Psoas muscle (tissue), 8 donors: ENCODE measurements at places on chromosomes 7 and 10.
A peak's percentile ranks its signal among the peaks of the same experiment; 100 is the strongest.

- DNase-seq, result no peak
Measured at GRCh38 chr10:78672918-78673317, 395.8 kb upstream of the ZMIZ1 start.

- no peak for DNase-seq
Measured at GRCh38 chr10:112159469-112159868, 24.1 kb downstream of the GPAM start.

GRCh38 chr7:26723129-26723528, 141.3 kb downstream of the SKAP2 start:
- no peak for DNase-seq

DNA sequence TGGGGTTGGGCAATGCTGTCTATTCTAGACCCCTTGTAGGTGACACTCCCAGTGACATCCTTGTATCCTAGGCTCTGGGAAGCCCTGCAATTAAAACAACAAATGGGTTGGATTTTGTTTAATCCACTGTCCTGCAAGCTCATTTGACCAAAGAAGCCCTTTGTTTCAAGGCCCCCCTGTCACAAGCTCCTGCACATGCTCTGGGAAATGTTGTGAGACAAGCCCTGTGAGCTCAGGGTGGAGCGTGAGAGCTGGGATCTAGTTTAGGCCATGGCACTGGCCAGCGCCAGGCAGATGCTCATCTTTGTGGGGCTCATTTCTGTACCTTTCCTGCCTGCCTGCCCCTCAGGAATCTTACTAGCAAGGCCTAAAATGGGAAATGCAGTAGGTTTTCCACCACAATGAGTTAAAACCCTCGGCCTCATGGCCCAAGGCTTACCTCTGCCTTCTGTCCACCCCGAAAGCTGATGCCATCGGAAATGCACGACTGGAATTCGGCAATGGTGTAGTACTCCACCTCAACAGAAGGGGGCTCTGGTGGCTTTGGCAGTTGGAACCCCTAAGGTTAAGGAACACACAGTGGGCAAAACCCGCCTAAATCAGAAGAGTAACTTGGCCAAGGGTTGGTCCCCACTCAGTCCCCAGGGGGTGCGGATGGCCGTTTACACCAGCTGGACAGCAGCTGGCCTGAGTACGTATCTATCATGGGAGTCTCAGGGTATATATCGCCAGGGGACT, 112.0 kb downstream of the NEURL1 start:
- peak; percentile 55 for DNase-seq

DNA sequence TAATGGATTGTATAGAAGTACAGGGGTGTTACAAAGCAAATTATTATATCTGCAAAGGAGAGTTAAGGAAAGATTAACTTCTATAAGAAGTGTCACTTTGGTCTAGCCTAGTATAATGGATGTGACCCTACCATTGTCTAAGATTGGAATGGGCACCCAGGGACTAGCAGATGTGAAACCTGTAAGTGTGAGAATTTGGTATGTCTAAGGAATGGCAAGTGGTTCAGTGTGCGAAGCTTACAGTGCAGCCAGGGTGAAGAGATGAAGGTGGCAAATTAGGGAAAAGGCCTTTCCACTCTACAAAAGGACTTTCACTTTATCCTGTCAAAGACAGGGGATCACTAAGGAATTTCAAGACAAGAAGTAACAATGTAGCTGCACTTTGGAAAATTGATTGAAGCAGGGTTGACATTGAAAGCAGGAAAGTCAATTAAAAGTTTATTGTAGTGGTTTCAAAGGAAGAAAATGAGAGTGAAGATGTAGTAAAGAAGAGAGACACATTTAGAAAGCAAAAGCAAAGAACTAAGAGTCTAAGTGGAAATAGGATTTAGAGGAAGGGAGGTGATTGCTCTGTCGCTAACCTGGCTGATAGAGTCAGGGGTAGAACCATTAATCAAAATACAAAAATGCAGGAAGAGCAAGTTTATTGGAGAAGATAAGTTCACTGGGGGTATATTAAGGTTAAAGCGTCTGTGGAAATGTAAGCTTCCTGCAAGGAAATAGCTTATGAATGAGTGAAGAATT, 47.4 kb downstream of the KCND2 start:
- no peak for DNase-seq

DNA sequence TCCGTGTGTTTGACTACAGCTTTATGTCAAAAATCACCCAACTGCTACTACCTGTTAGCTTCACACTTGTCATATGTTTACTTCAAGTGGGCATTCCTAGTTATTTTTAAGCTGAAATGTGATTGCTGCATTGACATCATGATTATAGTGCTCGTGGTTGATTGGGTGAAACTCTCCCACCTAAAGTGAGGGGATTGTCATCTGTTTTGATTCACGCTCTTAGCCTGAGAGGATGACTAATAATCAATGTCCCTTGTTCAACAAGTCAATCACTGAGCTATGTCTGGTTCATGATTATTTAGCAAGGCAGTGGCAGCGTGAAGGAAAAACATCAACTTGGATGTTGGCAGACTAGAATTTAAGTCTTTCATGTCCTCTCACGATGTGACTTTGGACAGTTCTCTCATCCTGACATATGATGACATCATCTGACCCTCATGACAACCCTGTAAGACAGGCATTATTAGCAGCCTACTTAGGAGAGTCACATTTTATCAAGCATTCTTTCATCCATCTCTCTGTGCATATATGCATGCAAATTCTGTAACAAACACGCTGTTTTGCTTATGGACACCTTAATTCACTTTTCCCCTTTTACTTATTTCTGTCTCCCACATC, 352.6 kb upstream of the ZMIZ1 start:
- no peak for DNase-seq

DNA sequence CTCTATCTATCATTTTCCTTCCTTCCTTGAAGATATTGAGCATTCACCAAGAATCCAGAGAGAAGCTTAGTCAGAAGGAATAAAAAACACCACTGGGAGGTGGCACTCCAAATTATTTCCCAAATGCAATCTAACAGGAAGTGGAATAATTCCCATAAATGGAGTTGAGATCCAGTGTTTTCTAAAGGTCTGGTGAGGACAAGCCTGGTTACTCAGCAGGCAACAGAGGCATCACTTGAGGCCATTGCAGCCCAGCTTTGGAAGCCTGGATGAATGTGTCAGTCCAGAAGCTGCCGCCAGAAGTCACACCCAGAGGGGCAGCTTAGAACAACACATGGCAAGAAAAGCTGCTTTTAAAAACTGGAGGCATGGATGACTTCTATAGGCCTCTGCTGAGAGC, 288.9 kb upstream of the KLF6 start:
- DNase-seq, result peak; percentile 61

GRCh38 chr10:70815504-70816219, at the start of gene SGPL1:
SGPL1 (plus strand) TSS chr10:70815948; CDS start chr10:70816854, 906 bp downstream.
- peak; percentile 90 for DNase-seq

- DNase-seq, result no peak
Measured at GRCh38 chr7:25949736-25950487, 202.1 kb upstream of the NFE2L3 start.

DNA sequence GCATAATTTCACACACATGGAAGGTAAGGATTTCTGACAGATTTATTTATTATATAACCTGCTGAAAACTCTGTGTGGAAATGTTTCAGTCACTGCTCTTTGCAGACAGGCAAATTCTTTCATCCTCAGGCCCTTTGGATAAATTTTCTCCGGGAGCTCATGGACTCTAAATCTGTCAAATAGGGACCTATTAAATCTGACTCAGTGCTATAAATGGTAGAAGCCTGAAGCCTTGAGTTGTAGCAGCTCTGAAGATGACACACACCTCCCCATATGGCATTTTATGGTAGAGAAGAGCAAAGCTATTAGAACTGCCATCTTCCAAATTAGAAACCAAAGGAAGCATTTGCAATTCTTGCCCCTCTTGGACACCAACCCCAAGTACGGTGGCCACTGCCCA, 808.7 kb downstream of the XPNPEP1 start:
- DNase-seq, result no peak

DNA sequence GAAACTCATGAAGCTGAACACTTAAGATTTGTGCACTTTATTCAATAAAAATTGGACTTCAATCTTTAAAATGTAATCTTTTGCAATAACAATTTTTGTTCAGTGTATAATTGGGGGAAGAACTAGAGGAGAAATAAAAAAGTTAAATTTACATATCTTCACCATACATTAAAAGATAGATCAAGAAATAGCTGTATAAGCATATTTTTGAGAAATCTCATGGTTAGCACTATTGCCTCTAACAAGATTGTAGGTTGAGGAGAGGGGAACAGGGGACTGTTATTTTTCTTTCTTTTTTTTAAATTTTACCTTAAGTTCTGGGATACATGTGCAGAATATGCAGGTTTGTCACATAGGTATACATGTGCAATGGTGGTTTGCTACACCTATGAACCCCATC, 5.3 kb downstream of the AMPH start:
- no peak for DNase-seq

DNA sequence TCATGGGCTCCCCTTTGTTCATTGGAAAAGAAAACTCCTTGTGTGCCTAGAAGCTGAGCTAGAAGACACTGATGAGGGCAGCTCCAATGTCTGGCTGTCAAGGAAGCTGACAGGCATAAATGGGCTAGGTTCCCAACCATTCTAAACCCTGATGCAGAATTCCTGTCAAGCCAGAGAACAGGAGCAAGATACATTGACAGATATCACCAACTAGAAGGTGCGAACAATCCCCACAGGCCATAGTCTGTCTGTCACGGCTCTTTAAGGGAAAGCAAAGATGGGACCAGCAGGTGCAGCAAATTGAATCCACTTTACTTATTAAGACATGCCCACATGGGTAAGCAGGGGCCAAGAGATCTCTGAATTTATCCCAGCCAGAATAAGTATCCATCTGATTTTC, 617.9 kb upstream of the POT1 start:
- DNase-seq, result no peak

DNA sequence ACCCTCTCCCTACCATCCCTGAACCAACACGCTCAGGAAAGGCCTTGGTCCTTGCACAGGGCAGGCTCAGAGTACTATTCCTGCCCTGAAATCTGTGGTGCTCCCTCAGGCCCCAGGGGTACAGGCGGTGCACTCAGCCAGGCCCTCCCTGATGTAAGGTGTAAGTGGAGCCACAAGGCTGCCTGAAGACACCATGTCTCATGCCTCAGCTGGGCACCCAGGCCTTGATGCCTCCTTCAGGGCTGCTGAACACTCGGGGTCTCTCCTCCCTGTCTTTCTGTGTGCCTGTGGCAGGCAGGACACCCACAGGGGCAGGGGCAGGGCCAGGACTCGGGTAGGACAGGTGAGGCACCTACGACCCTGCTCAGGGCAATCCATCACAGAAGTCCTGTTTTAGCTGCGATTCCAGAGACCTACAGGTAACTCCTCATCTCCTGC, 22.9 kb upstream of the ANTXRL start:
- no peak for DNase-seq

- DNase-seq, result no peak
Measured at GRCh38 chr7:27394871-27395270, 152.3 kb downstream of the EVX1 start.

DNA sequence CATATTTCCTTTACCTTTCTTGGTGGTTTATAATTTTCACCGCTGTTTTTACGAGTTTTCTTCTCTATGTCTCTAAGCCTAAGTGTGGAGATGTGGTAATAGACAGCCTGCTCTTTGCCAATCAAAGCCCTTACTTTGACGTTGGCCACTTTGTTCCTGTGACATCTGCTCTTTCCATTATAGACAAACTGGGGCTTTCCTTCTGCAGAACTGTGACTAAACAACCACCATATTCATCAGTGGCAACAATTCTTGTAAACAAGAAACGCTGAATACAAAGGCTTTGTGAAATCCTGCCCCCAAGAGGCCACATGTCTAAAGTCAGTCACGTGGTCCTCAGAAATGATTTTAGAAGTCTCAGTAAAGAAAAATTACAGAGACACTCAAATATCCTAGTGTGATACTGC, 59.6 kb upstream of the CAPZA2 start:
- no peak for DNase-seq

DNA sequence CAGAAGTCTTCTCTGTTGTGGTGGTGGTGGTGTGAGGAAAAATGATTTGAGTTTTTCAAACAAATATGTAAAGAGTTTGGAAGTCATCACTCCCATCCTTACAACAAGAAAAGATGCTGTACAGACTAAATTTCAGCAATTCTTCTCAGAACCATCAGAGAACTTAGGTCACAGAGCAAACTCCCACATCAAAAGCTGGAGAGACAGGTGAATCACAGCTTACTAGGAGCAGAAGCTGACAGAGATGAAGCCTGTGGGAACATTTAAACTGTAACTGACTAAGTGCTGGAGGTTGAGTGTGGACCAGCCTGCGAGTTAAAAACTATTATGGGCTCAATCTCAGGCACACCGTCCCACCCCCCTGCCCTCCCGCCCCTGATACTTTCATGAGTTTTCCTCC, 97.3 kb downstream of the AKR1D1 start:
- DNase-seq, result no peak

DNA sequence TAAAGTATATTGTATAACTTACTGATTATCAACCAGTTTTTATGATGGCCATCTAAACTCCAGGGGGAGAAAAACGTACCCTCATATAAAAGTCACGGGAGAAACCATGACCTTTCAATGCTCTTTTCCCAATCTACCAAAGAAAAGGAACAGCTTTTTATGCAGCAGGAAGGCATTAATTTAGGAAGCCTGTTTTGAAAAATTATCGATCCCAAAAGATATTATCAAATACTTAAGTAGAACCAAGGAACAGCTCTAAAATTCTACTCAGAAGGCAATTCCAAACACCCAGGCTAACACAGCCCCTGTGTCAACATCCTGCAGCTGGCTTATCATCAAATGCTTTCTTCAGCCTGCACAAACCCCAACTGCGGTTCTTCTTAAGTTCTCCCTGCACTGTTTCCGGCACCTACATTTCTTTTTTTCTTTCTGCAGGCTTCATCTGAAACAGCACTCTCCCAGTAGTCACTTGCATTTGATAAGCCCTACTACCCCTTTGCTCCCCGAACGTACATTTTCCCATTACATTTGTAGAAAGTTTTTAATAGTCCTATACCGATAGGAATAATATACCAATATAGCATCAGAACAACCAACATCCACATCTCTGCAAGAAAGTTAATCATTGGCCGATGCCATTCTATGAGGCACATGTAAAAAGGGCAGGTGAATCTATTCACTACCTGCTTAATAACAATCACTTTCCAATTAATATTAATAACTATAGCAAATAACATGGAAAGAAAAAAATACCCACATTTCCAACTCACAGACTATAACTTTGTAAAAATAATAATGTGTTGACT, 47.9 kb downstream of the PIP4K2A start:
- DNase-seq, result no peak
